GM12878 (cell line): ENCODE measurements at places on chromosomes 6 and 20.

- H3K27ac ChIP-seq: no peak overlapping the region
- H3K27me3 ChIP-seq: no peaks in the 10 kb centered on the region
- H3K4me1 ChIP-seq: no peaks in the 10 kb centered on the region
- DNase-seq: no peak
- H3K36me3 ChIP-seq: no peaks in the 10 kb centered on the region
Measured at GRCh38 chr6:168988801-168989200, 264.8 kb downstream of the THBS2 start.

GRCh38 chr6:52305948-52306767, 21.6 kb upstream of the MCM3 start:
- H3K27ac ChIP-seq: peak overlapping the region; percentile 89
- peaks cover 49% of the 10 kb centered on the region for H3K4me1 ChIP-seq
- peak; percentile 85 for DNase-seq
- H3K27me3 ChIP-seq: no peaks in the 10 kb centered on the region
- H3K4me3 ChIP-seq: peak overlapping the region; percentile 14; the same call in 1 of the 2 replicates

DNA sequence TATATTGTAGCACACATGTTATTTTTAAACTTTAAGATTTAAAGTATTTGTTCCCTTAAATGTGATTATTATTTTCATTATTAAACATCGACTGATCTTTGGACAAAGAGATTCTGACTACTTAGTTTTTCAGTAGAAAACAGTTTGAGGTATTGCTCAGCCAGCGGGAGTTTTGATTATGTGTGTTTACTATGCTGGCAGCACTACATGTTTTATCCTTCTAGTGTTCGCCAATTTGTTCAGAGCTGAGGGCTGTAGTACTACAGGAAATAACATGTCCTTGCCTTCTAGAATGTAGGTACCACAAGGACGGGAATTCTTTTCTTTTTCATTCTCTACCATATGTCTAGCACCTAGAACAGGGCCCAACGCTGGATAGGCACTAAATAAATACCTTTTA, 11.1 kb upstream of the LCA5 start:
- no peak overlapping the region for H3K27ac ChIP-seq
- no peak overlapping the region for H3K4me3 ChIP-seq
- DNase-seq: no peak
- H3K36me3 ChIP-seq: no peaks in the 10 kb centered on the region
- H3K4me1 ChIP-seq: peaks cover 19% of the 10 kb centered on the region
- no peaks in the 10 kb centered on the region for H3K27me3 ChIP-seq

GRCh38 chr6:142839686-142840040, 105.3 kb downstream of the HIVEP2 start:
- DNase-seq: no peak
- H3K27me3 ChIP-seq: no peaks in the 10 kb centered on the region
- H3K4me1 ChIP-seq: peaks cover 48% of the 10 kb centered on the region
- no peaks in the 10 kb centered on the region for H3K36me3 ChIP-seq
- no peak overlapping the region for H3K4me3 ChIP-seq

DNA sequence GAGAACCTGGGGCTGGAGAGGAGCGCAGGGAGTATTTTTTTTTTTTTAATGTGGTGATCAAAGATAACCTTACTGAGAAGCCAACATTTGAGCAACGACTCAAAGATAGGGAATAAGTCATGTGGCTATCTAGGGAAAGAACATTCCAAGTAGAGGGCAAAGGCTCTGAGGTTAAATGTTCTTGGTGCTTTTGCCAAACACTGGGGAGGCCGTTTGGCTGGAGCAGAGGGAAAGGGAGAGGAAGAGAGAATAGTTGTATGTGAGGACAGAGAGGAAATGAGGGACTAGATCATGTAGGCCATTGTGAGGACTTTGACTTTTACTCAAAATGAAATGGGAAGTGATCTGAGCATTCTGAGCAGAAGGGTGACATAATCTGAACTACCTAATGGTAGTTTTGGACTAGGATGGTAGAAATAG, 27.8 kb downstream of the ACSS2 start:
- H3K27me3 ChIP-seq: no peaks in the 10 kb centered on the region
- H3K4me1 ChIP-seq: no peaks in the 10 kb centered on the region
- H3K36me3 ChIP-seq: no peaks in the 10 kb centered on the region
- no peak overlapping the region for H3K4me3 ChIP-seq
- no peak for DNase-seq

- H3K4me3 ChIP-seq: no peak overlapping the region
- H3K36me3 ChIP-seq: no peaks in the 10 kb centered on the region
Measured at GRCh38 chr6:84526631-84527030, 237.8 kb downstream of the TBX18 start.

DNA sequence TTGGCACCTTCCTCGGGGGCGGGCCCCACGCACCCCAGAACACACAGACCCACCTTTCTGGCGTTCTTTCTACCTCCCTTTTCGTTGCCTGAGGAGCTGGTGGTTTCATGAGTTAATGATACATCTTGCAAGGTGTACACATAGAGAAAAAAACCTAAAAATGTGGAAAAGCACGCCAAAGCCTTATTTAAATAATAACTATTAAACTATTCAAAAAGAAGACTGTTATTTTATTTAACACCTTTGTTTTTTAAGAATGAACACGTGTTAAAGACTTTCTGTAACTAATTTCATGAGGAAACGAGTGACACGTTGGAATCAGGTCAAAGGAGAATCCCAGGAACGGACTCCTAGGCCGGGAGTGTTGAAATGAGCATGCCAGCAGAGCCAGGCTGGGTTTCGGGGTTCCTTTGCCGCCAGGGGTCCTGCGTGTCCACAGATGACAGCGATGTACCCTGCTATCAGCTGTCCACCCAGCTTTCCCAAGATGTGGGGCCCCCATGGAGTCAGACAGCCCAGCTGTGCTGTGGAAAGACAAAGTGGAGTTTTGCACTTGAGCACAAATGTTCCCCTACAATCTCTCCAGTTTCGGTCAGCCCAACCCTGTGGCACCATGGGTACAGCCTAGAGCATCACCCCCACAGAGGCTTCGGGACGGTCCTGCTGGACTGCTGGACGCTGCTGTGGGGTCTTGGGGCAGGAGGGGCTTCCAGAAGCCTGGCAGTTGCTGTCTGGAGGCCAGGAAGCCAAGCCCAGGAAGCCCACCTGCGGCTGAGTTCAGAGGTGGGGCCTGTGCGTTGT, 16.1 kb downstream of the SLC17A9 start:
- no peak for DNase-seq
- peaks cover 7% of the 10 kb centered on the region for H3K4me1 ChIP-seq
- no peak overlapping the region for H3K4me3 ChIP-seq
- peaks cover 5% of the 10 kb centered on the region for H3K36me3 ChIP-seq
- H3K27ac ChIP-seq: no peak overlapping the region

DNA sequence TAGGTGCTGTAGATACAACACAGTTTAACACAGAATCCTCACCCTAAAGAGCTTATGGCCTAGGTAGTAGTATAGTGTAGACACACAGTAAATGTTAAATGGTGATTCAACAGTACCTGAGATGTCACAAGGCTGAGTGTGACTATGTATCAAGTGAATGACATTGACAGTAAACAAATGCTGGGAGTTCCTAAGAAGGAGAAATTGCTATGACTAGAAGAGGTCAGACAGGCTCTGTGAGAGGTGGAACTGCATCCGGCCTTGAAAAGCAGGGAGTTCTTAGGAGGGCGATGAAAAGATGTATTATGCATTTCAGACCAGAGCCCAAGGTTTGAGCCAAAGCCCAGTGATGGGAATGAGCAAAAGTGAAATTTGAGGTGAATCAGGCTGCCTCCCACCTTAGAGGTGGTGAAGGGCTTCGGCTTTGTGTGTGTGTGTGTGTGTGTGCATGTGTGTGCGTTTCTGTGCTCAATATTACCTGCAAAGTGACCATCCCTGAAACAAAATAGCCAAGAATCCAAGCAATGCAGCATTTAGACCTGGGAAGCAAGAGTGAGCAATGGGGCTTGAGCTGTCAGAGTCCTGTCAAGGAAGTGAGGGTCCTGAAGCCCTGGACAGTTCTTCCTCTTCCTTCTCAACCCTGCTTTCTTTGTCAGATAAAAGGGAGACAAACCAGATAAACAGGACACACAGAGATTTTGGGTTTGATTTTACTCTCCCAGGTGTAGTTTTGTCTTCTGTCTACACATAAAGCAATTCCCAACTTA, 32.3 kb upstream of the CITED2 start:
- H3K27ac ChIP-seq: no peak overlapping the region
- no peaks in the 10 kb centered on the region; the same call in 1 of the 2 replicates for H3K27me3 ChIP-seq
- H3K36me3 ChIP-seq: no peaks in the 10 kb centered on the region
- no peak overlapping the region for H3K4me3 ChIP-seq
- no peak for DNase-seq
- no peaks in the 10 kb centered on the region for H3K4me1 ChIP-seq

DNA sequence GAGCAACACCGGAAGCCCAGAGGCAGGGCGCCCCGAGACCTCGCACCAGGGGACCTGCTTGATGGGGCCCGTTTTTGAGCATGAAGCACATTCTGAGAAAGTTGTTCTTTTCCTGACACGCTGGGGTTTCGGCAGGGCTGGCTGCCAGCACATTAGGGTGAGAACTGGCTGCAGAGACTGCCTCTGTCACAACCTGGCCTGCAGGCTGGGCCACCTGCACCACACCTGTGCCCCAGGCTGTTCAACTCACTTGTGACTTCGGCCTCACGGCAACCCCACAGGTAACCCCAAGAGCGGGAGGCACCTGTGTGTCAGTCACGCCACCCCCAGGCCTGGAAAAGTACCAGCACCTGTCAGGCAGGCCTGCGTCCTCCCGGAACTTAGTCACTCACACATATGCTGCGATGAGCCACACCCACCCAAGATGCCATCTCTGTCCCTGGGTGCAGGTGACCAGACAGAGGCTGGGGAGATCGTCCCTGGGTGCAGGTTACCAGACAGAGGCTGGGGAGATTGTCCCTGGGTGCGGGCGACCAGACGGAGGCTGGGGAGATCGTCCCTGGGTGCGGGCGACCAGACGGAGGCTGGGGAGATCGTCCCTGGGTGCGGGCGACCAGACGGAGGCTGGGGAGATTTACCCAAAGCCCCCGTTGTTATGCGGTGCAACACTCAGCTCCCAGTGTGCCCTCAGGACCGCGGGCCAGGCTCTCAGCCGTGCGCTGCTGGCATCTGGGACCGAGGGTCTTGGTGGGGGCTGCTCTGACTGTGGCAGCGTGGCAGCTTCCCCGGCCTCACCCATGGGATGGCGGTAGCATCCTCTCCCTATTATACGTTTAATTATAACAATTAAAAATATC, 82.5 kb upstream of the BHLHE23 start:
- no peaks in the 10 kb centered on the region for H3K4me1 ChIP-seq
- H3K4me3 ChIP-seq: no peak overlapping the region
- DNase-seq: no peak
- H3K27ac ChIP-seq: no peak overlapping the region
- no peaks in the 10 kb centered on the region for H3K36me3 ChIP-seq

GRCh38 chr6:85449818-85450759, at the start of gene NT5E:
Gene NT5E (plus strand): TSS chr6:85450083. CDS start chr6:85450140, 57 bp downstream.
- peak within 1 kb of the TSS; percentile 83 for H3K4me3 ChIP-seq
- peaks cover 19% of the 10 kb centered on the region for H3K4me1 ChIP-seq
- H3K27ac ChIP-seq: peak within 1 kb of the TSS; percentile 81
- no peaks in the 10 kb centered on the region for H3K27me3 ChIP-seq

DNA sequence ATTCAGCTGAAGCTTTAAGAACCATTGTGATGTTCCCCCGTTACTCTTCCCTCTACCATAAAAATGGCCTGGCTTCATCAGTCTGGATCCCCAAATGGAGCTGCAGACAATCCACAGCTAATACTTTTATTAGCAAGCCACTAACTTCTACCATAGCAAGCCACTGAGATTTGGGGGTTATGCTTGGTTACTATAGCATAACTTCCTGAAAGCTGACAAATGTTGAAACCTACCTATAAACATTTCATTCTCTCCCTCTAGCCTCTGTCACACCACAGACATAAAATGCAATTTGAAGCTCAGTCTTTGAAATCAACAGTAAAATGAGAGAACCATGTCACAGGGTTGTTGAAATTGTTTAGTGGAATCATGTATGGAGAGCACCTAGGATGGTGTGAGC, 3.0 kb upstream of the HTR1E start:
- H3K4me3 ChIP-seq: no peak overlapping the region
- H3K36me3 ChIP-seq: no peaks in the 10 kb centered on the region
- H3K27me3 ChIP-seq: peaks cover 4% of the 10 kb centered on the region; the same call in 1 of the 2 replicates
- H3K4me1 ChIP-seq: no peaks in the 10 kb centered on the region
- no peak for DNase-seq

DNA sequence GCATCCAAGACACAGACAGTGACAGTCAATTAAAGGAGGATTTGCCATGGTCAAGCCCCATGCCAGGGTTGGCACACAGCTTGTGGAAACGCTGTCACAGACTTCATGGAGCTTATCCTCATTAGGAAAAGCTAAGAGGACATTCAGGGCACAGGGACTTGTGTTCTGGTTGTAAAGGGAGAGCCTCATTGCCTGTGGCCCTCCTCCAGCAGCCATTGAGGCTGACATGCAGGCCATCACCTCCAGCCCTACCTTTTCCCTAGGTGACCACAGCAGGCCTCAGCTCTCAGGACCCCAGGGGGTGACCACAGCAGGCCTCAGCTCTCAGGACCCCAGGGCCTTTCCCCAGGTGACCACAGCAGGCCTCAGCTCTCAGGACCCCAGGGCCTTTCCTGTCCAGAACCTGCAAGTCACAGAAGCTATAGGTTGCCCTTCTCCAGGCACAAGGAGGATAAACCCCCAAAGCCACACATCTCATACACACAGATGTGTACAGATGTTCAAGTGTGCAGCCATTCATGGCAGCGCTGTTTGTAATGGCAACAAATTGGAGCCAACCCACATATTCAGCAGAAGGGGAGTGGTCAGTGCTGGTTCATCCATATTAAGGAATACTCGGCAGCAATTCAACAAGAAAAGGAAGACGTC, 26.1 kb downstream of the DUSP22 start:
- no peak for DNase-seq
- peaks cover 12% of the 10 kb centered on the region for H3K36me3 ChIP-seq
- peaks cover 97% of the 10 kb centered on the region for H3K4me1 ChIP-seq
- H3K27me3 ChIP-seq: no peaks in the 10 kb centered on the region

DNA sequence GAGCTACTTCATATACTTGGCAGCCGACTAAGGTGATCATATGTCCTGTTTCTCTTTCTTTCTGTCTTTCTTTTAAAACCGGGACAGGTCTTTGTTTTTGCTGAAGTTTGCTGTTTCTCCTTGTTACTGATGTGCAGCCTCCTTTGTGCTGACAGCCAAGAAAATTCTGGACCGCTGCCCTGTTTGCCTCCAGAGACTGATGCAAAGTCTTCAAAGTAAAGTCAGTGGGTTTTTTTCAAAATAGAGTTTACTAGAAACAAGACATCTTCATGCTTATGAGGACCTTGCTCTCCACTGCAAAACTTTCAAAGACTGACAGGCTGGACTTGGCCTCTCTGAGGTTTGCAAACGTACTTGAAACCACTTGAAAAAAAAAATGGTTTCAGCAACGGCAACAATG, 510.5 kb upstream of the MAP3K7 start:
- no peaks in the 10 kb centered on the region for H3K36me3 ChIP-seq
- no peak overlapping the region for H3K4me3 ChIP-seq
- H3K27me3 ChIP-seq: no peaks in the 10 kb centered on the region
- no peaks in the 10 kb centered on the region for H3K4me1 ChIP-seq

DNA sequence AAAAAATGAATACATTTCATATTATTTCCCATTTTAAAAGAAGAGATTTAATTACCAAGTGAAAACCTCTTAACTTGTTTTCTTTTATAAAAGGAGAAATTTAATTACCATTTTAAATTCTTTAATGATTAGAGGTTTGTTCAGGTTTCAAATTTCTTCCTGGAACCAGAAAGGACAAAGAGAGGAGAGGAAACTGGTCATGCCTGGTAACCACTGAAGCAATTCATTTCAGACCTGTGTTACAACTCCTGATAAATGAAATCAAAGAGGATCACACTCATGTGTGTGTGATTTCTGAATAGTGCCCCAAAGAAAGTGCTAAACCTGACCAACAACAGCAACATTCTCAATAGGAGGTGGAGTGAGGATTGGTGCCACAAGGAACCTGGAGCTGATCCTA, 12.6 kb upstream of the SLPI start:
- H3K36me3 ChIP-seq: no peaks in the 10 kb centered on the region
- H3K4me3 ChIP-seq: no peak overlapping the region
- no peak overlapping the region for H3K27ac ChIP-seq
- H3K4me1 ChIP-seq: no peaks in the 10 kb centered on the region
- H3K27me3 ChIP-seq: no peaks in the 10 kb centered on the region
